ENCODE measurements at places on chromosomes 3 and 15. TPM values are rescaled to one million over a fixed set of nuclear protein-coding genes. Genes with fewer than 3 reads are reported as not detected.

GRCh38 chr15:38254051-38254883, 1.6 kb downstream of the SPRED1 start:
- peak; percentile 88 for DNase-seq
- H3K27ac ChIP-seq, result peak overlapping the region; percentile 93
- H3K4me3 ChIP-seq, result peak overlapping the region; percentile 88
- H3K27me3 ChIP-seq, result no peaks in the 10 kb centered on the region

GRCh38 chr3:157493627-157494550, 9.3 kb downstream of the VEPH1 start:
- H3K4me3 ChIP-seq, result no peak overlapping the region
- no peaks in the 10 kb centered on the region for H3K27me3 ChIP-seq
- no peaks in the 10 kb centered on the region for H3K4me1 ChIP-seq

The DLEC1 gene
- 0.22 TPM for total RNA-seq

DNA sequence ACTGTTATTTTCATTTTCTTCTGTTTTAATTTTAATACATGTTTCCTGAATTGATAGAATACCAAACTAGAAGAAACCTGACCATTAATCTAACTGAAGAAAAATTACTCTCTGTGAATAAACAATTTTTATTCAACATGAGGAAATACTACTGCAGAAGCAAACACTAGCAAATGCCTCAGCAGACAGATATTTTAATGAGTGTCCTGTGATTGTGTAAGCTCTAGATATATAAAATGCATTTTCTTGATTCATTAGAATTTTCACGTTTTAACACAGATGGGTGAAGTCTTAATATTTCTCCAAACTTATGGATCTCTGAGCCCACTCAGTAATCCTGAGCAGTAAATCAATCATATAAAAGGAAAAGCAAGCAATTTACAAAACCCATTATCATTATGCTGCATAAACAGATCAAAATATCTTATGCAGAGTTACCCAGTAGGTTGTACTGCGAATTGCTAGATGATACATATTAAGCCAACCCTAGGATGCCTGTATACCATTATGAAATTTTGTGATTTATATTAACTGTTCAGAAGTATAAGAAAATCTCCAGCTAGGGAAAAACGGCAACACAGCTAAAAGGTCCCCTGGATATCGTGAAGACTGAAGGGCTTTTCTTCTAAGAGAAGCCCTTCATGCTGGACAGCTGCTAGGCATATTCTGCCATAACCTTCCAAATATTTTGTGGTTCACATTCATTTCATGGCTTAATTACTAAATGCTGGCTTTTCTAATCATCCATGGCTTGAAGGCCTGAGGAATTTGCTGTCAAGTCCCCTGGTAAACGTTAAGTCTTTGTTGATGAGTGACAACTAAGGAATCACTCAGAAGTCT, 157.7 kb upstream of the TGFBR2 start:
- no peak overlapping the region for H3K4me3 ChIP-seq
- H3K27ac ChIP-seq, result no peak overlapping the region
- no peak for DNase-seq
- no peaks in the 10 kb centered on the region for H3K4me1 ChIP-seq
- H3K36me3 ChIP-seq, result no peaks in the 10 kb centered on the region
- no peaks in the 10 kb centered on the region for H3K27me3 ChIP-seq

GRCh38 chr3:65627062-65627461, 411.7 kb downstream of the MAGI1 start:
- H3K36me3 ChIP-seq, result no peaks in the 10 kb centered on the region
- H3K4me3 ChIP-seq, result no peak overlapping the region
- no peak for DNase-seq
- H3K27ac ChIP-seq, result no peak overlapping the region

The HGD gene
- 0.09 TPM for total RNA-seq

The TIMP4 gene
- 2.8 TPM for total RNA-seq

DNA sequence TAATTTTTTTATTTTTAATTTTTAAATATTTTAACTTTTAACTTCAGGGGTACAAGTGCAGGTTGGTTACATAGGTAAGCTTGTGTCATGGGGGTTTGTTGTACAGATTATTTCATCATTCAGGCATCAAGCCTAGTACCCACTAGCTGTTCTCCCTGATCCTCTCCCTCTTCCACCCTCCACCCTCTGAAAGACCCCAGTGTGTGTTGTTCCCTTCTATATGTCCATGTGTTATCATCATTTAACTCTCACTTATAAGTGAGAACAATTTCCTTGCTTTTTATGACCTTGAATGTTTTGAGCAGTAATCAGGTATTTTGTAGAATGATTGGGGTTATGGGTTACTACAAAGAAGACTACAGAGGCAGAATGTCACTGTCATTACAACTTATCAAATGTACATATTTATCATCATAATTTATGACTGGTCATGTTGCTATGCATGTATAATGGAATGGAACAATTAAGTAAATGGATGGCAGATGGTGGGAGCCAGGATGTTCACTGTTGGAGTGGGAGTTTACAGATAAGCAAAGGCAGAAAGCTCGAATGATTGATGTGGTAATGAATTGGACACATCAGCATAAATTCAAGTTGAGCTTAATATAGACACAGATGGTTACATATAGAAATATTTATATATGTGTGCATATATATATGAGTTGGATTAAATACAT, 563.8 kb upstream of the ROBO1 start:
- H3K27me3 ChIP-seq, result no peaks in the 10 kb centered on the region
- no peak overlapping the region for H3K4me3 ChIP-seq
- no peaks in the 10 kb centered on the region for H3K36me3 ChIP-seq
- no peak for DNase-seq
- H3K27ac ChIP-seq, result no peak overlapping the region

The RPSA gene
- total RNA-seq, result 1,762 TPM

The SERPINI2 gene
- total RNA-seq, result 0.04 TPM

DNA sequence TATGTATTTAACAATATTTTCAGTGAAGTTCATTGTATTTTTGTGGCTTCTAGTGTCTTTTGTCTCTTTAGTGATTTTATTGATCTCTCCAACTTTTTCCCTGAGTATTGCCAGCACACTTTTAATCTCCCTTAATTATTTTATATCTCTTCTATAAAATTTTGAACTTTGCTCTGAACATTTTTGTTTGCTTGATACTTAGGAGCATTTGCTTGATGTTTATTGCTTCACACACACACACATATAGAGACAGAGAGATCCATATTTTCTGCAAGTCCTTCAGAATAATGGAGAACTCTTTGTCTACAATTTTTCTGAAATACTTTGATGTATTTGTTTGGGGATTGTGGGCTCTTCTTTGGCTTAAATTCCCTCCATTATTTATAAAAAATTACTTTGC, 213.8 kb downstream of the SLC9A9 start:
- H3K4me1 ChIP-seq, result no peaks in the 10 kb centered on the region
- no peaks in the 10 kb centered on the region for H3K27me3 ChIP-seq
- no peaks in the 10 kb centered on the region for H3K36me3 ChIP-seq
- H3K4me3 ChIP-seq, result no peak overlapping the region
- no peak for DNase-seq
- H3K27ac ChIP-seq, result no peak overlapping the region

The CCDC54 gene
- total RNA-seq, result not detected

DNA sequence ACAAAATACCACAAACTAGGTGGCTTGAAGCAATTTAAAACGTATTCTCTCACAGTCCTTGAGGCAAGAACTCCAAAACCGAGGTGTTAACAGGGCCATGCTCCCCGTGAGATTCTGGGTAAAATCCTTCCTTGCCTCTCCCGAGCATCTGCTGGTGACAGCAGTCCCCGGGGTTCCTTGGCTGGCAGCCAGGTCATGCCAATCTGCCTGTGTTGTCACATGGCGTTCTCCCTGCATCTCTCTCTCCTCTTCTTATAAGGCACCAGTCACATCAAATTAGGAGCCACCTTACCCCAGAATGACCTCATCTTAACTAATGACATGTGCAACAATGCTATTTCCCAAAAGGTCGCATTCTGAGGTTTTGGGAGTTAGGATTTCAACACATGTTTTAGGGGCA, 26.3 kb upstream of the LRRN1 start:
- no peak overlapping the region for H3K27ac ChIP-seq
- no peak overlapping the region for H3K4me3 ChIP-seq

DNA sequence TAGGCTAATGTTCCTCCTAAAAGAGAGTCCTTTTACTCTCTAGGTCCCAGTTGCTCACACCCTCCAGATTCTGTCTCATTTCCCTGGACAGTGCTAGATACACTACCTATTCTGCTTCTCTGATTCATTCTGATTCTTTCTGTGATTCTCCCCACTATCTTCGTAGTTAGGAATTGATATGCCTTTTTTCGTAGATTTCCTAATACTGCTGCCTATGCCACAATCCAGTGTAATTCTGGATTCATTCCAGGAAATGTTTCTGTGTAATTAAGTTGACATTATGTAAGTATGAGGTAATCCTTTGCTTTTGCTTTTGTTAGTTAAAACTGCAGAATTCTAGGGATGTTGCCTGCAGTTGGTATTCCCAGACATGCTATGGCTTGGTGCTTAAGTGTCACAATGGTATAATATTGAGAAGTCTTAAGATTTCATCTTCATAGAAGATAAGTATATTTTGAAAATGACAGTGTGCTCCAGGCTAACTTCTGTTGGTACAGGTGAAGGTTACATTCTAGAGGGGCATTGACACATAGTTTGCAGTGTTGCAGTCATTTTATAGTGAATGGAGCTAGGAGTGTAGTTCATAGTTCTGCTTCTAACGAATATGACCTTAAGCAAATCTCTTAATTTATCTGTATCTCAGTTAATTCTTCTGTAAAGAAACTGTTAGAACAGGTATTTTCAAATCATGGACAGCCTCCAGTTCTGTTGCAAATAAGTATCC, 54.3 kb downstream of the RIOX2 start:
- H3K27me3 ChIP-seq, result no peaks in the 10 kb centered on the region
- no peak overlapping the region for H3K27ac ChIP-seq
- no peak overlapping the region for H3K4me3 ChIP-seq
- no peaks in the 10 kb centered on the region for H3K4me1 ChIP-seq

The SLC9C1 gene
- total RNA-seq, result 1.2 TPM

DNA sequence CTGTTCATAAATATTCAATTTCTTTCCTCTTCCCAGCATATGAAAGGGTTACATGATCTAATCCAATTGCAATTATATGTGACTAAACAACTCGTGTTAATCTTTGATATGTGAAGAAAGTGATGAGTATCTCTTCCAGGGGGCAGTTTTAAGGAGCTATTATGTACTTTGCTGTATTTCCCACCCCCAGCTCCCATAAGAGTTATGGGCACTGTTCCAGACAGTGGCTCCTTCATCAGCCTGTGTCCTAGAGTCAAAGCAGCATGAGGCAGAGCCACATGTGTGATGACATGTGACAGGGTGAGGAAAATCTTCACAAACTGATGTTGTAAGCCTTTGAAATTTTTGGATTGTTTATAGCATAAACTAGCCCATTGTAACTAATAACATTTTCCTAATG, 315.4 kb downstream of the DIPK2A start:
- no peaks in the 10 kb centered on the region for H3K27me3 ChIP-seq
- no peak overlapping the region for H3K4me3 ChIP-seq

- H3K36me3 ChIP-seq, result peaks cover 6% of the 10 kb centered on the region
- H3K4me3 ChIP-seq, result no peak overlapping the region
- H3K4me1 ChIP-seq, result peaks cover 3% of the 10 kb centered on the region
Observed at GRCh38 chr3:152434142-152434541, 165.4 kb downstream of the MBNL1 start.

The ITIH1 gene
- total RNA-seq, result 0.22 TPM

- no peak overlapping the region for H3K4me3 ChIP-seq
- H3K27ac ChIP-seq, result no peak overlapping the region
- peak; percentile 50 for DNase-seq
- H3K27me3 ChIP-seq, result no peaks in the 10 kb centered on the region
- no peaks in the 10 kb centered on the region for H3K4me1 ChIP-seq
Observed at GRCh38 chr3:143951351-143951971, 20.2 kb upstream of the DIPK2A start.

- peak overlapping the region; percentile 39 for H3K27ac ChIP-seq
- DNase-seq, result peak; percentile 83
- H3K27me3 ChIP-seq, result no peaks in the 10 kb centered on the region
Observed at GRCh38 chr3:20458994-20459716, 273.1 kb upstream of the SGO1 start.

The EPB42 gene
- 2.1 TPM for total RNA-seq

DNA sequence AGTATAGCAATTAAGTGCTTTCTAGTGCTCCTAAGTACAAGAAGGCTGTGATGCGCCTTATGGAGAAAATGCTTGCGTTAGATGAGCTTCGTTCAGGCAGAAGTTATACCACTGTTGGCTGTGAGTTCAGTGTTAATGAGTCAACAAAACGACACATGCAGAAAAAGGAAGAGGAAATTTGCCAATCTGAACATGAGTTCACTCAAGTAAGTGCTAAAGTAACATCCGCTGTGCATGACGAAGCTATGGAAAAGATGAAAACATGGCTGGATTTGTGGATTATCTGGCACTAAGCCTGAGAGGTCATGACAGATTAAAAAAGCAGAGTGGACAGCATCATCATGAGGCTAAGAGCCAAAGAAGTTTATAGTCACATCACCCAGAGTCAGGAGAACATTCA, 36.9 kb downstream of the SH3BP5 start:
- H3K4me3 ChIP-seq, result no peak overlapping the region
- DNase-seq, result peak; percentile 88
- no peaks in the 10 kb centered on the region for H3K27me3 ChIP-seq
- H3K27ac ChIP-seq, result peak overlapping the region; percentile 45

- no peak overlapping the region for H3K27ac ChIP-seq
- no peaks in the 10 kb centered on the region for H3K4me1 ChIP-seq
- H3K4me3 ChIP-seq, result no peak overlapping the region
- no peaks in the 10 kb centered on the region for H3K36me3 ChIP-seq
- no peak for DNase-seq
- no peaks in the 10 kb centered on the region for H3K27me3 ChIP-seq
Observed at GRCh38 chr3:164918905-164919304, 159.4 kb downstream of the SI start.

The ESYT3 gene
- 11.0 TPM for total RNA-seq

The CHST2 gene
- total RNA-seq, result 4.1 TPM

The GPR62 gene
- total RNA-seq, result 0.13 TPM

GRCh38 chr3:156356537-156357363, 198.2 kb downstream of the SSR3 start:
- H3K36me3 ChIP-seq, result no peaks in the 10 kb centered on the region
- H3K4me1 ChIP-seq, result no peaks in the 10 kb centered on the region
- H3K27ac ChIP-seq, result no peak overlapping the region
- DNase-seq, result no peak

- H3K27ac ChIP-seq, result no peak overlapping the region
- no peak overlapping the region for H3K4me3 ChIP-seq
- no peaks in the 10 kb centered on the region for H3K36me3 ChIP-seq
- no peaks in the 10 kb centered on the region for H3K4me1 ChIP-seq
Observed at GRCh38 chr3:46460051-46460450, 4.7 kb downstream of the LTF start.

GRCh38 chr3:21830541-21830940, 79.5 kb upstream of the ZNF385D start:
- no peak overlapping the region for H3K27ac ChIP-seq
- no peak overlapping the region for H3K4me3 ChIP-seq
- H3K27me3 ChIP-seq, result no peaks in the 10 kb centered on the region
- H3K36me3 ChIP-seq, result no peaks in the 10 kb centered on the region

DNA sequence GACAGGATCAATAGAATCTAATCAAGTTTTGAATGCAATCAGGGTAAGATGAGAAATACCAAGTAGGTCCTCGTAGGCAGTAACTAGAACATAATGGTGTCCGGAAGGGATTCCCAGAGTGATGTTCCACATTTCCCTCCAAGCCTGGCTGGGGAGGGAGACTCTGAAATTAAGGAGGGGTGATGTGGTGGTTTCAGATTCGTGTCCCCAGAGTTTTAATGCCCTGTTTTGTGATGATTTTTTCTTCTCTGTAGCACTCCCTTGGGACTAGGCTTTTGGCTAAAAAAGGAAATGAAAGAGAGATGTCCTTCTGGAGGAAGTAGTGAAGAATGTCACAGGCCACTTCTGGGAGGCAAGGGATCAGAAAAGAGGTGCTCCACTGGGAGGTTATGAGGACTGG, 108.3 kb upstream of the CACNA2D3 start:
- H3K4me1 ChIP-seq, result no peaks in the 10 kb centered on the region
- H3K4me3 ChIP-seq, result no peak overlapping the region
- H3K36me3 ChIP-seq, result no peaks in the 10 kb centered on the region

Measured in muscle of leg (tissue), 16 donors.